ENCODE measurements at places on chromosomes 11 and 22.

GRCh38 chr22:45240104-45240809 is 437 bp downstream of the KIAA0930 start:
- H3K27me3 ChIP-seq, result no peaks in the 10 kb centered on the region
- peak overlapping the region; percentile 86 for H3K4me3 ChIP-seq
- peak; percentile 53 for DNase-seq
- no peak overlapping the region for H3K27ac ChIP-seq

GRCh38 chr11:61618978-61619377 is 38.1 kb upstream of the SYT7 start:
- H3K4me1 ChIP-seq, result peaks cover 9% of the 10 kb centered on the region
- H3K4me3 ChIP-seq, result no peak overlapping the region
- no peak for DNase-seq
- H3K27ac ChIP-seq, result no peak overlapping the region

DNA sequence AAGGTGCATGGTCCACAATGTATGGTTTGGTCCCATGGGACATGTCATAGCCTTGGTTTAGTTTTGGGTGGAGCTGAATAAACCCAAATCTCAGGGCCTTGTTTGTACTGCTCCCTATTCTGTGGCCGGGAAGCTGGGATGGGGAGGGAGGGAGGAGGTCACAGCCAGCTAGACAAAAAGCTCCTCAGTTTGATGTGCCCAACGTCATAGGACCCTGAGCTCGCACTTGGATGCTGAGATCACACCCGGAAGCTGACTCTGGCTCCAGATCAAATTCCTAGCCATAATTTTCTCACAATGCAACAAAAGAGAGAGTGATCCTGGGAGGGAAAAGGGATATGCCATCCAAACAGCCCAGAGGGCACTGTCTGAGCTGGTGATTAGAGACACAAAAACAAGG is 1.5 kb downstream of the HSPB2 start:
- peaks cover 21% of the 10 kb centered on the region for H3K4me1 ChIP-seq
- H3K27me3 ChIP-seq, result no peaks in the 10 kb centered on the region
- no peak overlapping the region for H3K27ac ChIP-seq
- DNase-seq, result no peak

DNA sequence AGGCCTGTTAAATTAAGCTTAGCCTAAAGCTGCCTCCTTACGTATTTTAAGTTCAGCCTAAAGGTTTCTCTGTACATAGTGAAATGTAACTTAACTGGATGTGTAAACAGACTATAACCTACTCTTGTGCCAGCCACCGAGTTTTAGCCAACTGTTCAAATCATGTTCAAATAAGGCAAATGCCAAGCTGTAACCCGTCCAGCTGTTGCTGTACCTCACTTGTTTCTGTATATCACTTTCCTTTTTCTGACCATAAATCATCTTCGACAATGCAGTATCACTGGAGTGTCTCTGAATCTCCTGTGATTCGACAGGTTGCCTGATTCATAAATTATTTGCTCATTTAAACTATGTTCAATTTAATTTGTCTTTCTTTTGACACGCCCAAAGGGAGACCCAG is 4.0 kb upstream of the PLAAT5 start:
- H3K27ac ChIP-seq, result no peak overlapping the region
- no peaks in the 10 kb centered on the region for H3K36me3 ChIP-seq
- no peak for DNase-seq
- H3K4me3 ChIP-seq, result no peak overlapping the region
- H3K4me1 ChIP-seq, result peaks cover 6% of the 10 kb centered on the region

GRCh38 chr22:41976070-41976901 is 7.0 kb downstream of the SEPTIN3 start:
- H3K4me1 ChIP-seq, result peaks cover 8% of the 10 kb centered on the region
- no peak overlapping the region for H3K27ac ChIP-seq
- H3K36me3 ChIP-seq, result no peaks in the 10 kb centered on the region
- H3K4me3 ChIP-seq, result peak overlapping the region; percentile 48

- no peaks in the 10 kb centered on the region for H3K36me3 ChIP-seq
- no peak for DNase-seq
- no peaks in the 10 kb centered on the region for H3K4me1 ChIP-seq
- peak overlapping the region; percentile 16 for H3K4me3 ChIP-seq
- H3K27ac ChIP-seq, result no peak overlapping the region
- H3K27me3 ChIP-seq, result no peaks in the 10 kb centered on the region
Measured at GRCh38 chr11:125359130-125359529, 136.9 kb downstream of the FEZ1 start.

GRCh38 chr11:69156673-69157155 is 979 bp downstream of the SMIM38 start:
- peak; percentile 41 for DNase-seq
- H3K36me3 ChIP-seq, result no peaks in the 10 kb centered on the region
- H3K27ac ChIP-seq, result no peak overlapping the region
- no peak overlapping the region for H3K4me3 ChIP-seq
- no peaks in the 10 kb centered on the region for H3K27me3 ChIP-seq

DNA sequence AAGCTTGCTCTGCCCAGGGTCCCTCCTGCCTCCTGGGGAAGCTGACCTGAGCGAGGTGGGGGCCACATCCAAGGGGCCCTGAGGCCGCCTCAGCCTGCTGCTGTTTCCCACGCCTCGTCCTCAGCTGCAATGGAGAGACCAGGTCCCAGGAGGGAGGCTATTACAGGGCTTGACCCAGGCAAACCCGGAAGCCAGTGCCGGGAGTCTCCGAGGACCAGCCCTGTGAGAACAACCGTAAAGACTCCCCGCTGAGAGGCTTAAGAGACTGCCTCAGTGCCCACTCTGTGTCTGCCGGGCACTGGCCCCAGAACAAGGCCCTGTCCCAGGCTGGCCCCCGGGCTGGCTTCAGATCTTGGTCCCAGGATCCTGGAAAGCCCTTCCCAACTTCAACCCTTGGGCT is 124.3 kb upstream of the FGF3 start:
- no peak overlapping the region for H3K4me3 ChIP-seq
- no peaks in the 10 kb centered on the region for H3K4me1 ChIP-seq
- no peaks in the 10 kb centered on the region for H3K36me3 ChIP-seq
- H3K27me3 ChIP-seq, result no peaks in the 10 kb centered on the region

GRCh38 chr11:119976805-119977560 is 160.9 kb downstream of the TRIM29 start:
- H3K27ac ChIP-seq, result no peak overlapping the region
- DNase-seq, result no peak
- H3K4me3 ChIP-seq, result no peak overlapping the region
- no peaks in the 10 kb centered on the region for H3K27me3 ChIP-seq
- peaks cover 27% of the 10 kb centered on the region for H3K4me1 ChIP-seq
- no peaks in the 10 kb centered on the region for H3K36me3 ChIP-seq

- DNase-seq, result no peak
- no peaks in the 10 kb centered on the region for H3K36me3 ChIP-seq
- H3K27ac ChIP-seq, result no peak overlapping the region
- H3K4me3 ChIP-seq, result no peak overlapping the region
- H3K4me1 ChIP-seq, result no peaks in the 10 kb centered on the region
- H3K27me3 ChIP-seq, result no peaks in the 10 kb centered on the region
Measured at GRCh38 chr11:123473941-123474677, 44.0 kb downstream of the GRAMD1B start.

GRCh38 chr11:35337136-35337913 is 82.0 kb downstream of the SLC1A2 start:
- H3K4me1 ChIP-seq, result peaks cover 2% of the 10 kb centered on the region
- no peaks in the 10 kb centered on the region for H3K27me3 ChIP-seq
- no peaks in the 10 kb centered on the region for H3K36me3 ChIP-seq
- DNase-seq, result peak; percentile 87
- no peak overlapping the region for H3K4me3 ChIP-seq

- no peaks in the 10 kb centered on the region for H3K36me3 ChIP-seq
- DNase-seq, result no peak
- H3K4me3 ChIP-seq, result no peak overlapping the region
- H3K27ac ChIP-seq, result no peak overlapping the region
Measured at GRCh38 chr11:48019217-48019584, 38.8 kb downstream of the PTPRJ start.

DNA sequence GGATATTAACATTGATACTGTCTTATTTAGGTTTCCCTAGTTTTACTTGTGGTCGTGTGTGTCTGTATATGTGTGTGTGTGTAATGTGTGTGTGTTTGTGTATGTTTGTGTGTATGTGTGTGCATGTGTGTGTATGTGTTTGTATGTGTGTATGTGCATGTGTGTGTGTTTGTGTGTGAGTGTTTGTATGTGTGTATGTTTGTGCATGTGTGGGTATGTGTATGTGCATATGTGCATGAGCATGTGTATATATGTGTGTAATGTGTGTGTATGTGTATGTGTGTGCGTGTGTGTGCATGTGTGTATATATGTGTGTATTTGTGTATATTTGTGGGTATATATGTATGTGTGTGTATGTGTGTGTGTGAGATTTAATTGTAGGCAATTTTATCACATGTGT is 17.3 kb upstream of the DNAL4 start:
- no peak for DNase-seq
- H3K4me1 ChIP-seq, result no peaks in the 10 kb centered on the region
- no peaks in the 10 kb centered on the region for H3K36me3 ChIP-seq
- H3K27ac ChIP-seq, result no peak overlapping the region
- no peaks in the 10 kb centered on the region for H3K27me3 ChIP-seq

- no peak overlapping the region for H3K27ac ChIP-seq
- DNase-seq, result no peak
- no peak overlapping the region for H3K4me3 ChIP-seq
- no peaks in the 10 kb centered on the region for H3K4me1 ChIP-seq
- H3K36me3 ChIP-seq, result no peaks in the 10 kb centered on the region
- H3K27me3 ChIP-seq, result no peaks in the 10 kb centered on the region
Measured at GRCh38 chr11:113632981-113633380, 73.1 kb downstream of the TMPRSS5 start.

- H3K4me3 ChIP-seq, result no peak overlapping the region
- no peaks in the 10 kb centered on the region for H3K4me1 ChIP-seq
- no peaks in the 10 kb centered on the region for H3K36me3 ChIP-seq
- no peak overlapping the region for H3K27ac ChIP-seq
Measured at GRCh38 chr11:25597696-25598095, 734.2 kb upstream of the ANO3 start.

DNA sequence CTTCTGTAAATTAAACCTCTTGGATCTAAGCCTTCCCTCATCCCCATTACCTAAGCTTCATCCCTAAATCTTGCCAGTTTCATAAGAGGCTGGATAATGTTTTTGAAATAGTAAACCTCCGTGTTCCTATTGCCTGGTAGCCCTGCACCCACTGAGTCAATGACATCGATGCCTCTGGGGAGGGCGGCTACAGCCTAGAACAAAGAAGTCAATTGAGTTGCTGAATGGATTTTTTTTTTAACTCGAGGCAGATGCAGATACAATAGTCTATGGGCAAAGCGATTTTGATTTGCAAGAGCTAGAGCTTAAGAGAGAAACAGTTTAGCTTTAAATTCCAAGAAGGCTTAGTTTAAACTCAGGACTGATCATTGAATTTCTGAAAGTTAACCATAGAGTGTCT is 121.3 kb downstream of the NECTIN1 start:
- no peaks in the 10 kb centered on the region for H3K4me1 ChIP-seq
- H3K36me3 ChIP-seq, result no peaks in the 10 kb centered on the region
- DNase-seq, result no peak
- H3K4me3 ChIP-seq, result no peak overlapping the region

DNA sequence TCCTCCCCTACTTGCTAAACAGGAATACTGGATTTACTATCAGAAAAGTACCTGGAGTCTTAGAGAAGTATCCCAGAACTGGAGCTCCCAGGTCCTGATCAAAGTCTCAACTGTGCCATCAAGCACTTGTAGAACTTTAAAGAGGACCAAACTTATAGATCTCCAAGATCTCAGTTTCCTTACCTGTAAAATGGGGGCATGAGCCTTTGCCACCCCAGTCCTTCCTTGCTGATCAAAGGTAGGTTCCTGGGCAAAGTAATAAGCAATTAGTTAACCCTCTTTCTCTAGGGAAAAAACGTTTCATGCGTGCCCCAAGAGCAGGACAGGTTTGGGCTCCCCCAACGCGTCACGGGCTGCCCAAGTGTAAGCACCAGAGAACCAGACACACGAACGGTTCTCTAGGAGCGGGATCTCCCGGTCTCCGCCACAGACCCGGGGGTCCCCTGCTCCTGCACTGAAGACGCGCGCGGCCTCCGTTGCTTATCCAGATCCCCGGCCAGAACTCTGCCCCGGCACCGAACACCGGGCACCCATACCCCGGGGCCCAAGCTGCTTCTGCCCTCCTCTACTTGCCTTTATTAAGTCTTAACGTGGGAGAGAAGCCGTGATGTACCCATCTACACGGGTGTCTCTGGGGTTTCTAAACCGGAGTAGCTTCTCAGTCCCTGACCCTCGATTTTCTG is 505 bp downstream of the ZNF214 start:
- H3K27ac ChIP-seq, result no peak overlapping the region
- DNase-seq, result no peak
- no peaks in the 10 kb centered on the region for H3K27me3 ChIP-seq
- H3K36me3 ChIP-seq, result no peaks in the 10 kb centered on the region
- H3K4me3 ChIP-seq, result peak overlapping the region; percentile 87

DNA sequence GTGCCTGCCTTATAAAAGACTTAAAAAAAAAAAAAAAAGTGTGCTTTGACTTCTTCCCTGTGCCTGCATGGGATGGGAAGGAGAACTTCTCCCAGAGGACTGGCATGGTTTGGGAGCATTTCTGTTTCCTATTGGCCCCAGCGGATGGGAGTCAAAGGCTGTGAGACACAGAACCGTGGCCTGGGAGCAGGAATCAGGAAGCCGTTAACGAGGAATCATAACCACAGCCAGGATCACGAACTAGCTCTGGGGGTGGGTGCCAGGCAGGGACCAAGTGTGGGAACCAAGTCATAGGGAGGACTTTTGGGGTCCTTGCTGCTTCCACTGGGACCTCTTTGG is 526 bp downstream of the C1QTNF6 start:
- peaks cover 13% of the 10 kb centered on the region for H3K36me3 ChIP-seq
- H3K4me3 ChIP-seq, result peak overlapping the region; percentile 39
- peak overlapping the region; percentile 96 for H3K27ac ChIP-seq
- no peaks in the 10 kb centered on the region for H3K27me3 ChIP-seq
- peaks cover 38% of the 10 kb centered on the region for H3K4me1 ChIP-seq

DNA sequence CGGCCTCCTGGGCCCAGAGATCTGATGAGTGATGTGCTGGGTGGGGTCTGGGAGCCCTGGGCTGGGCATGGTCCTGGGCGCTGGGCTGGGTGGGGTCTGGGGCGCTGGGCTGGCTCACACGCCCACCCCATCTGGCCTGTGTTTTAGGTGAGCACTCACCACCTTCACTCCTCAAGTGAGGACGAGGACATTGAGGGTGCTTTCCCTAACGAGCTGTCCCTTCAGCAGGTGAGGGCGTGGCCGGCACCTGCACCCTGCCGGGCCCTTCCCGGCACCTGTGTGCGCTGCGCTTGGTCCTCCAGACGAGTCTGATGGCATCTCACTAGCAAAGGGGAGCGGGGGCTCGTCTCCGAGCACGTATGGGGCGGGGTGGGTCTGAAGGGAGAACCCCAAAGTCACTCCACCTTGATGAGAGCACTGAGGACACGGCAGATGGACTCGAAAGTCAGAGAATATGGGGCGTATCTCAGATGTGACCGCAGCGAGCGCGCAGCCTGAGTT is 37.9 kb downstream of the SBF1 start:
- H3K27me3 ChIP-seq, result no peaks in the 10 kb centered on the region
- no peak overlapping the region for H3K4me3 ChIP-seq
- no peak overlapping the region for H3K27ac ChIP-seq
- no peaks in the 10 kb centered on the region for H3K4me1 ChIP-seq

- no peaks in the 10 kb centered on the region for H3K27me3 ChIP-seq
- no peak for DNase-seq
- no peaks in the 10 kb centered on the region for H3K4me1 ChIP-seq
- no peak overlapping the region for H3K4me3 ChIP-seq
- H3K27ac ChIP-seq, result no peak overlapping the region
Measured at GRCh38 chr11:126233391-126233790, 21.8 kb downstream of the FAM118B start.

Measured in trophoblast cell (in vitro differentiated cells and primary cell).